ENCODE measurements at places on chromosomes 6 and 20.

GRCh38 chr6:120938164-120938875 lies 396.0 kb downstream of the TBC1D32 start:
- no peak for DNase-seq

GRCh38 chr20:57837208-57838035 lies 127.6 kb upstream of the PMEPA1 start:
- DNase-seq = no peak

DNA sequence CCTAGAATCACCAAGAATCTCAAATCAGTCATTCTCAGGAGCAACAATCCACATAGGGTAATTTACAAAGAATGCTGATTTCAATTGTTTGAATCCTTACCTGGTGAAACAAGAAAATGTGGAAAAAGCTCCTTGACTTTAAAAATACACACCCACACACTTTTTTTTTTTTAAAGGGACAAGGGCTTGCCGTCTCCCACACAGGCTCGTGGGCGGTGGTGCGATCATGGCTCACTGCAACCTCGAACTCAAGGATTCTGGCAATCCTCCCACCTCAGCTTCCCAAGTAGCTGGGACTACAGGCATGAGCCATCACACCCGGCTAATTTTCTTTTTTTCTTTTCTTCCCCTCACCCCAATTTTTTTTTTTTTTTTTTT lies 30.7 kb downstream of the PARD6B start:
- DNase-seq = no peak

DNA sequence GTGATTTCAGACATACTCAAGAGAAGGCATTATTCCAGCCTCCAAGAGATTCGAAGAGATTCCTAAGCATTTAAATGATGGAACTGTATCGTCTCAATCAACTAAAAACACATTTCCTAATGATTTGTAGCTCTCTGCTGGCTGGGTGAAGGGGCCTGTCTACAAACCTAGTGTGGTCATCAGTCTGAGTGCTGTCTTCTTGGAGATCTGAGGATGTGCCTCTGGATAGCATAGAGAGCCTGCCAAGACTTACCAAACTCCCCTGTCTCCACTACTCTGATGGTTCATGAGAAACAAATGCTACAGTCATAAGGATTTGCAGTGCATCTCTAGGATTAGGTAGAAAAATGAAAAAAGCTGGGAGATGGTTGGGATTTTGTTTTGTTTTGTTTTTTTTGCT lies 176.9 kb upstream of the CITED2 start:
- DNase-seq = no peak

DNA sequence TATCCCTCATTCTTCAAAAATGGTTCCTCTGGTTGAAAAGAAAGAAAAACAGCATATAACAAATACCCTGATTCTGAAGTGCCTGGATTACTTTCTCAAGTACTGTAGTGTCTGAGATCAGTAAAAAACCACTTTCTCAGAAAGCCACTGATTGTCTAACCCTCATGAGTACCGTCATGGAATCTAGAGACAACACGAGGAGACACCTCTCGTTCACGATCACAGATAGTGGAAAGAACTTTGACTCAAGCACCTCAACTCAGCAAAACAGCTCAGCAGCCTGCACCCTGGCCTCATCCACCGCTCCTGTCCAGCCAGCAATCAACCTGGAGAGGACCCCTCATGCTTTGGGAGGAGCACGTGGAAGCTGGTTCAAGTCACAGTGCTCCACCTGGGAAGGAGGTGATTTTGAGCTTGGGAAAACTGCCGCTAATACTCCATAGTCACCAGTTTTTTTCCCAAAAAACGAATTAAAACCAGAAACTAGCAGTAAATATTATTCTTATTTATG lies 1.0 kb downstream of the SCML4 start:
- no peak for DNase-seq

DNA sequence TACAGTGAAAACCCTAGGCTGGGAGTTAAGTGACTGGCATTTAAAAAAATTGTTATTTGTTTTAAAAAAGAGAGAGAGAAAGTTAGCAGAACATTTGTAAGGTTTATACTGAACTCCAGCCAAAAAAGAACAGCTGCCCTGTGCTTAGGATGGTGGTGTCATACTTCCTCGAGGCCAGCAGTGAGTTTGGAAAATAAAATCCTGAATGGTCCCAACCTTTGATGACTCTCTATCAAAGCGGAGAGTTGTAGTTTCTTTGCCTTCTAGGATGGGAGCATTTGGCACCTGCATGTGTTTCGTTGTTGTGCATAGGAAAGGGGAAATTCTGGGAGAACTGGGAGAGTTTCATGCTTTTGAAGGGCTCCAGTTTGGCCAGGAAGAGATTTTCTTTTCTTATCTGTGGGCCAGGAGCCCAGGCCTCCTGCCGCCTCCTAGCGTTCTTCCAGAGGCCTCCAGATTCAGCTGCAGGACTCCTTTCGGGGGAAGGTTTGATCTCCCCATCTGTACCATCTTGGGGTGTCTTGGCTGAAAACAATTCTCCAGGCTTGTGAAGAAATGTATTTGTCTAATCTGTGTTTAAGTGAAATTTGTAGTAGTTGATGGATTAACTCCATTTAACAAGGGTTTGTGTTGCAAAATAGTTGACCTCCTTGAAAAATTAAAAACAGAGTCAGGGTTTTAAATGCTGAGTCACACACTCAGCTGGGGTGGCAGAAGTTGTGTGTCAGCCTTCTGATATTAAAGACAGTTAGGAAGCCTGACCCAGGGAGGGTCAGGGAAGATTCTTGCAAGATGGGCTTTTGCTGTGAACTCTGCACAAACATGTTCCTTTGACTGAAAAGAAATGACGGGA lies 63.4 kb downstream of the TXNDC5 start:
- no peak for DNase-seq

DNA sequence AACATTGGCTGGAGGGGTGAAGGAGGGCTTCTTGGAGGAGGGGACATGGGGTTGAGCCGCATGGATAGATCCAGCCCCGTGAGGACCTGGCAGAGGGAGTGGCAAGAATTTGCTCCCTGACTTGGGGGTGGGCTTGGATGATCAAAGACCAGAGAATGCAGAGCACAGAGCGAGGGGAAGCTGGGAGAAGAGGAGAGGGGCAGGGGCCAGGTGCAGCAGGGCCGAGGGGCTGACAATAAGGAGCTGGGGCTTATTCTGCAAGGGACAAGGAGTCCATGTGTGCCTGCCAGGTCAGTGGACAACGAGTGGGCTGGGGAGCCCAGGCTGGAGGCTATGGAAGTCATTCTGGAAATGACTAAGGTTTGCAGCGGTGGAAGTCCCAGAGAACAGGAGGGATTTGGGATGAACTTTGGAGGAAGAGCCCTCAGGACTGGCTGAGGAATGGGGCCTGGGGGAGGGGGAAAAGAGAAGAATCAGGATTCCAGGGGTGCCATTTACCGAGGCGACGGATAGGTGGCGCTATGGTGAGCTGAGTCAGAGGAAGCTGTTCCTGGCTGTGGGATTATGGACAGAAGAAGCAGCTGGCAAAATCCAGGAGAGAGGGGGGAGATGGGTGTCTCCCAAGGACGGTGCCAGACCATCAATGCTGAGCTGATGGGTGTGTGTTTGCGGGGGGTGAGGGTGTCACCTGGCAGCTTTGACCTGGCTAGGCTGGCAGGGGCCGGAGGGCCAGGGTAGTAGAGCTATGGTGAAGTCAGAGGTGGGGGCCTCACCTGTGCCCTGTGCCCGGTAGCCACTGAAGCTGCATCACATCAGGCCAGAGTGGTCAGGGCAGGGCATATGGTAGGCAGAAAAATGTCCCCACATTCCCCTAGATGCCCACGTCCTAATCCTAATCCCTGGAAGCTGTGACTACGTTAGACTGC lies 7.8 kb downstream of the KCNG1 start:
- peak; percentile 31 for DNase-seq

GRCh38 chr20:32808438-32808837 lies 11.3 kb upstream of the MAPRE1 start:
- DNase-seq = no peak

DNA sequence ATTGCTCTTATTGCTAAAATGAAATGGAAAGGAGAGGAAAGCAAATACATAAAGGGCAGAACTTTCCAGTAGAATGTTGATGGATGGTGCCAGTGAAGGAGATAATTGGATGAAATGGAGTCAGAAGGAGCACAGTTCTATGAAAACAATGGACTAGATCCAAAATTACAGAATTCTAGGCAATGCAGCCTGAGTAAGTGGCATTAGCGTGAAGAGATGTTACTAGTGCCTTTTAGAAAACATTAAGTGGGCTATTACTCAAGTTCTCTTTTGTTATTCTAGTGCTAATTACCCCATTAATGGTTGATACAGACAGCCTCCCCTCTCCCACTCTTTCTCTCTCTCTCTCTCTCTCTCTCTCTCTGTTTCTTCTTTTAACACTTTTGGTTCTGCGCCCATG lies 209.5 kb upstream of the RGS17 start:
- DNase-seq = no peak

DNA sequence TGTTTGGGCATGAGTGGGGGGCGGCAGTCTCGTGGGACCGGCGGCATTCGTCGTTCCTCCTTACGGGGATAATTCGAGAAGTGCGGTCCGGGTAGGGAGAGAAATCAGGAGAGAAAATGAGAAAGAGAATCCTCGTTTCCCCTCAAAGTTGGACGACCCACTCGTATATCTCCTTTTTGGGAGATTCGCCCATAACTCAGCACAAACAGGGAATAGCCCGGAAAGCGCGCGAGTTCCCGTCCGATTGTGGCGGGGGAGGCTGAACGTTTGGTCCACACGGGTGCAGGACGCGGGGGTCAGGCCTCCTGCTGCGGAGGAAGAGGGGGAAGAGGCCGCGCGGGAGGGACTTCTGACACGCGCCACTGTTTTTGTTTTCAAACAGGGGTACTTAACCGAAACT lies 42.4 kb downstream of the POPDC3 start:
- no peak for DNase-seq

GRCh38 chr6:4426968-4427367 lies 291.6 kb upstream of the ECI2 start:
- no peak for DNase-seq

- DNase-seq = no peak
These were observed 182.2 kb upstream of the STXBP5 start for GRCh38 chr6:147022041-147022440.

DNA sequence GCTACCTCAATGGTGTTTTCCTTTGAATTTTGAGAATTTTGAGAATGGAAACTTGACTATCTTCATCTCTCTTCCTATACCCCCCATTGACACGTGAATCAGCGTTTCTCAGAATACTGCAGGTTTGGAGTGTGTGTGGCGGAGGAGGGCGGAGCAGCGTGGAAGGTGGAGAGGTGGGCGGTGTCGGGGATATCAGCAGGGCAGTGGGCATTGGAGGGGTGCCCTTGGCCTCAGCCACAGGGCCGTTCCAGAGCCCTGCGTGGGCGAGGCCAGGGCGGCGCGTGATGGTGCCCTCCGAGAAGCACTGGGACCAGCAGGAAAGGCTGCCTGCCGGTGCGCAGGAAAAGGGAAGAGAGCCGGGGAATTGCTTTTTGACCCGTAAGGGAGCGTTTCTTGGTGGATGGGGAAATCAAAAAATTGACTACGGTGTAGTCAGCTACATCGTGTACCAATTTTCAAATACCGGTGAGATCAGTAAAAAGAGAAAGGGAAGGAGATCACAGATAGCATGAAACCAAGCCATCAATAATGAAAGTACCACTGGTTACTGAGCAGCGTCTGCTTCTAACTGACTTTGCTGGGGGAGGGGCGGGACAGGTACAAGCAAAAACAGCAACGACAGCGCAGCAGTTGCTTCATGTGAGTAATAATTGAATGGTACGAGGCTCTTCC lies 82.7 kb upstream of the DUSP22 start:
- peak; percentile 53 for DNase-seq

- no peak for DNase-seq
These were observed 184.0 kb upstream of the FLRT3 start for GRCh38 chr20:14521436-14521835.

GRCh38 chr6:16632101-16632500 lies 129.2 kb downstream of the ATXN1 start:
- no peak for DNase-seq

DNA sequence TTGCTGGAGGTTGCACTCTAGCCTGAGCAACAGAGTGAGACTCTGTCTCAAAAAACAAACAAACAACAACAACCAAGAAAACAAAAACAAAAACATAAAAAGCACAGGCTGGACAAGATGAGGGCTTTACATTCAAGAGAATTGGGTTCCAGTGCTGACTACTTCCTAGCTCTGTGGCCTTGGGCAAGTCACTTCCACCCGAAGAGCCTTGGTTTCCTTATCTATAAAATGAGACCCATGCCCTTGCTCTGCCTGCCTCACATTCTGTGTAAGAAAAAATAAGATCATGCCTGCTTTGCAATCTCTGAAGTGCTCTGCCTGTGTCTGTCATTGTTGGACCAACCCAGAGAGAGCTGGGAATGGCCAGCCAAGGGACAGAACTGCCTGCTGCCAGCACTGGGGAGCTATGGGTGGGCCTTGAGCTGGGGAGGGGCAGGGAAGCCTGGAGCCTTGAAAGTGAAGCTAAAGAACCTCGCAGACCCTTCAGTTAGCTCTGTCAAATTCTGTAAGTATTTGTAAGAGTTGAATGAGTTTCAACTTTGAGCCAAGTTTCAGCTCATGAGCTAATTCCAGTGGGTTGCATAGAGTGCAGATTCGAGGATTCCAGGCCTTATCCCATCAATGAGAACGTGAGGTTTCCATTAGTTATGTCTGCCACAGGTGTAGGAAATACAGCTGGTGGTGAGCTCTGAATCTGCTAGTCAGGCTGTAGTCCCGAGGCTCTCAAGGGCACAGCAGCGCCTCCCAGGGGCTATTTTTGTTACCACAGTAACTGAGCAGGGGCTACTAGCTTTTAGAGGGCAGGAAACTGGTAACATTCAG lies 93.2 kb downstream of the DLGAP4 start:
- peak; percentile 2 for DNase-seq

- no peak for DNase-seq
These were observed 37.4 kb downstream of the IL22RA2 start for GRCh38 chr6:137136065-137136464.

DNA sequence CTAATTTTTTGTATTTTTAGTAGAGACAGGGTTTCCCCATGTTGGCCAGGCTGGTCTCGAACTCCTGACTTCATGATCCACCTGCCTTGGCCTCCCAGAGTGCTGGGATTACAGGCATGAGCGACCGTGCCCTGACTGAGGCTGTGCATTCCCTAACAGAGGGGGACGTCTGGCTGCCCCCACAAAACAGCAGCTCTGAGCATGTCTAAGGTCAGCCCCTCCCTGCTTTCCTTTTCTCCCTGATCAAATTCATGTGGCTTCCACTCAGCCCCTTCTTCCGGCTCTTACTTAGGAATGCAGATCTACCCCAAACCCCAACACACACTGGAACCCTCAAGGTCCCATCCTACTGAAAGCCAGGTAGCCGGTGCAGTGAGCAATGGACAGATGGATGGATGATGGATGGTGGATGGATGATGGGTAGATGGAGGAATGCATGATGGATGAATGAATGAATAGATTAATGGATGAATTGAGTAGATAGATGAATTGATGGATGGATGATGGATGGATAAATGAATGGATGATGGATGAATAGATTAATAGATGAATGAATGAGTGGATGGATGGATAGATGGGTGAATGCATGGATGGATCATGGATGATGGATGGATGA lies 91.5 kb upstream of the BHLHE23 start:
- DNase-seq = no peak

DNA sequence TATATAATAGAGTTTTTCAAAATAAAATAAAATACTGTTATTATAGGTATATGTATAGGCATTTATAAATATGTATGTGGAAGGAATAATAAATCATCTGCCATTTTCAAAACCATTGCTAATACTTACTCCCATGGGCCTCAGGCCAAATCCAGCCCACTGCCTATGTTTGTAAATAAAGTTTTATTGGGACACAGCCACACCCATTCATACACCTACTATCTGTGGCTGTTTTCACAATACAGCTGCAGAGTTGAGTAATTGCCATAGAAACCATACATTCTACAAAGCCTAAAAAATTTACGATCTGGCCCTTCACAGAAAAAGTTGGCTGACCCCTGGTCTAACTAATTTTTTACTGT lies 9.5 kb downstream of the ALDH5A1 start:
- DNase-seq = no peak

- DNase-seq = no peak
These were observed 62.2 kb upstream of the BMP2 start for GRCh38 chr20:6705106-6705766.

Measured in stimulated activated CD4-positive, alpha-beta T cell treated with anti-CD3 and anti-CD28 coated beads, TNF-alpha, amount 100 ng/mL, for 24 hours (primary cell).